ENCODE measurements at places on chromosomes 12 and 14.

DNA sequence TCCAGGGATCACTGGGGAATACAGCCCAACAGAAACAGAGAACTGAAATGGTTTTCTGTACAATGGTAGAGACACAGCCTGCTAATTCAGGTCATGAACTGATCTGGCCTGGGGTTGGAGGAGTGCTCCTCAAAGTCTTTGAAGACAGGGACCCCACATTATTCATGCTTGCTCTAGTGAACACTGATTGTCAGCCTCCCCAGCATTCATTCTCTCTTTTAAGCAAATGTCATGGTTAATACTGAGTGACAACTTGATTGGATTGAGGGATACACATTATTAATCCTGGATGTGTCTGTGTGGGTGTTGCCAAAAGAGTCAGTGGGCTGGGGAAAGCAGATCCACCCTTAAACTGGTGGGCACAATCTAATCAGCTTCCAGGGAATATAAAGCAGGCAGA, 288.4 kb upstream of the NOS1 start:
- DNase-seq: no peak

- no peak for DNase-seq
Measured at GRCh38 chr12:5485454-5485853, 53.5 kb downstream of the NTF3 start.

DNA sequence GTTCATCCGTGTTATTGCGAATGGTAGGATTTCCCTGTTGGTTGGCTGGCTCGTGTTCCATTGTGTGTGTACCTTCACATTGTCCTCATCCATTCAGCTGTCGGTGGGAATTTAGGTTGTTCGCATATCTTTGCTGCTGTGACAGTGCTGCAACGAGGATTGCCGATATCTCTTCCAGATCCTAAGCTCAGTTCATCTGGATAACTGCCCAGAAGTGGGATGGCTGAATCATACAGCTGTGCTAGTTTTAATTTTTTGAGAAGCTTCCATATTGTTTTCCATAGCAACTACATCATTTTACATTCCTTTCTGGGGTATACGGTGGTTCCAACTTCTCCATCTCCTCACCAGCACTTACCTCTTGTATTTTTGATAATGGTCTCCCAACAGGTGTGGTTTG, 292.8 kb upstream of the SFSWAP start:
- no peak for DNase-seq

DNA sequence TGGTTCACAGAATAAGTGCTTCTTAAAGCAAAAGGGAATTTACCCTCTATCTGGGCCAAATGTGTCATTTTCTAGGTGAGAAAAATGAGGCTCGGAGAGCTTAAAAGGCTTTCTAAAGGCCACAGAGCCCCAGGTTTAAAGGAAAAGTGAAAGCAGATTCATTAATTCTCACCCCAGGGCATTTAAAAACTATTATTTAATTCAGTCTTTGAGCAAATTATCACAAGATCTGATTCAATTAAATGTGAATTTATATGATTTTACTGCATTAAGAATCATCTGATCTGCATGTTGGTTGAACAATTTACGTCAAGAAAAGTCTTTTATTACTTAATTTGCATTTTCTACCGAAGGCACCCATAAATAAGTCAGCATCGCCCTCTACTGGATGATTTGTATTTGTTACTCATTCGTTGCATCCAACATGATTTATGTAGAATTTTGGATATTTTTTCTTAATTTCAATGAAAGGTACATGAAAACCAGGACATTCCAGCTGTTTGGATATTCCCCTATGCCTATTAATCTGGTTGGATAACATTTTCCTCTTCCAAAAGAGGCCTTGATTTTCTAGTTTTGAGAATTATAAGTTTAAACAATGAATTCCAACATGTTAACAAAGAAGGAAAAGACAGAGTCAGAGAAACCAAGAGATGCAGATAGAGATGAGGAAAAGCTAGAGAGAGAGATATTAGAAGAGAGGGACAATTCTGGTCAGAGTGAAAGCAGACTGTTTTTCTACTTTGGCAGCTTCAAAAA, 19.1 kb upstream of the DHRS7 start:
- peak; percentile 50 for DNase-seq

- DNase-seq: no peak
Measured at GRCh38 chr14:59848671-59849070, 21.9 kb downstream of the RTN1 start.

Data from GM06990 (cell line).